Activated T-helper 9 cell treated with anti-CD3 and anti-CD28 coated beads, Interleukin-2, amount 50 U/mL, for 16 hours (primary cell): ENCODE measurements at places on chromosomes 2 and 18.

DNA sequence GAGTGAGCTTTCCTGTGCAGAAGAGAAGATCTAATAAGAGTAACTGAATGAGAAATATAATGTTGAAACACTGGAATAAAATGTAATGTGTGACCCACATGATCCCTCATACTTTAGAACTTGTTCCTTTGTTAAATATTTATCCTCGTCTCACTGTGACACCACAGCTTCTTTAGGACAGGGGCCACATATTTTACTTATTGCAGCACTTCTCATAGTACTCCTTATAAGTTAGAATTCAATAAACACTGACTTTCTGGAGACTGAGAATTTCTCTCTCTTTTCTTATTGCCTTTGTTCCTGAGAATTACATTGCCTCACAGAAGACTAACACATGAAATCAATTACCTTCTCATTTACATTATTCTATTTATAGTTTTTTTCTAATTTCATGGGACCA lies 1234.6 kb upstream of the CHAC2 start:
- DNase-seq: no peak

DNA sequence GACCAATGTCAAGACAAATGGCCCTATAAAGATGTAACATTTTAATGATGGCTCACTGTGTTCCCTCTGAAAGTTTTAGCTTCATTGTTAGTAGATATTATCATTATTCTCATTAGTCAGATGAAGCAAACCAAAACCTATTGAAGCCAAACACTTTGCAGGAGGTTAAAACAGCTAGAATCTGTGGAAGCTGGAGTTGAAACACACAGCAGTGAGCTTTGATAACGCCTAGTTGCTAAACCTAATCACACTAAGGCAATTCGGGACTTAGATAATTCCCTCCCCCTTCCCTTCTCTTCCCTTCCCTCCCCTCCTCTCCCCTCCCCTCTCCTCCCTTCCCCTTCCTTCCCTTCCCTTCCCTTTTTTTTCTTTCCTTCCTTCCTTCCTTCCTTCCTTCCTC lies 165.7 kb downstream of the TRIB2 start:
- DNase-seq: no peak

GRCh38 chr2:10281891-10282290 lies 20.8 kb upstream of the HPCAL1 start:
- no peak for DNase-seq

DNA sequence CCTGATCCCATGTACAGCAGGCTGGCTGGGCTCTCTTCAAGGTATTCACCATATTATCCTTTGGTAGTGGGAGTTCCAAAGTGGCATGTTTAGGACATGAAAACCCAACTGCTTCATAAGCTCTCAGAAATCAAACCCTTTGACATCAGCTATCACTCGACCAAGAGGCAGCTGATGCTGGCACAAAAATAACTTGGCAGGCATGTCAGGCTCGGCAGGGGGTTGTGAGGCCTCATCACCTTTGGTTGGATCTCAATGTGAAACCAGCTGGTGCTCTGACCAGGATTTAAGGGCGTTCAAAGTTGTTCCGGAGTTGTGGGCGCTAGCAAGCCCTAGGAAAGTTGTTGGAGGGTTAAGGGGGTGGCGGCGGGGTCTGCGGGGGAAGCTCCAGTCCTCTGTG lies 171.9 kb downstream of the FHOD3 start:
- no peak for DNase-seq

- no peak for DNase-seq
Measured at GRCh38 chr2:15471606-15472005, 89.5 kb downstream of the NBAS start.

GRCh38 chr2:144510294-144510991 lies 9.5 kb downstream of the ZEB2 start:
- DNase-seq: no peak

DNA sequence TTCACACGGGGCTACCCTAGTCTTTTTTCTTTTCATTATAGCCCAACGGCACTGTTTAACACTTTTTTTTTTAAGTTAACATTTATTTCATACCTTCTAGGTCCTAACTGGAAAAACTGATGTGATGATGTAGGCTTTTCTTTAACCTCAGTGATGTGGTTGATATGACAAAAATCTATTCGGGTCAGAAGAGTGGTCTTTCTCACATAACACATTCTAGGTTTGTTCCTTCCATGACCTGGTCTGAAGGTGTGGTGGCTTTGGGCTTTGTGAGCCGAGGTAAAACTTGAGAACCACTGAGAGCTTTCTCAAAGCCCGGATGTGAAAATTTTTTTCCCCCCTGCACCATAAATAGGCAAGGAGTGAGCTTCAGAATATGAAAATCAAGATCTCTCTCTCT lies 44.2 kb downstream of the GPD2 start:
- DNase-seq: no peak
